T-helper 2 cell treated with Interferon-gamma antibody and Interleukin-4, amounts not matched to agents 5 μg/mL and 100 μg/mL, for 36 hours (primary cell): ENCODE measurements at places on chromosomes 2 and 18.

- no peak for DNase-seq
Measured at GRCh38 chr18:9684881-9685614, 23.1 kb upstream of the RAB31 start.

DNA sequence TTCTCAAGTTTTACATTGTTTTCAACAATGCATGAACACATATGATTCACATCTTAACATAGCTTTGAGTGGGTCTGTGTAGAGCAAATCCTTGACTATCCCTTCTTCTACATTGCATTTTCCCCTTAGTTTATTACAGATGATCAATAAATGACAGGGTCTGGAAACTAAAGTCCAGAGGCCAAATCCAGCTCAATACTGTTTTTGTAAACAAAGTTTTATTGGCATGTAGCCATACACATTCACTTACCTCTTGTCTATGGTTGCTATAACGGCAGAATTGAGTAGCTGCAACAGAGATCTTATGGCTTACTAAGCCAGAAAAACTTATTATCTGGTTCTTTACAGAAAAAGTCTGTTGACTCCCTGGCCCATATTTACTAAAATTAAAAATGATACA is 12.8 kb downstream of the FANCL start:
- DNase-seq = no peak

GRCh38 chr2:231256494-231256893 is 58.1 kb downstream of the ARMC9 start:
- DNase-seq = no peak

DNA sequence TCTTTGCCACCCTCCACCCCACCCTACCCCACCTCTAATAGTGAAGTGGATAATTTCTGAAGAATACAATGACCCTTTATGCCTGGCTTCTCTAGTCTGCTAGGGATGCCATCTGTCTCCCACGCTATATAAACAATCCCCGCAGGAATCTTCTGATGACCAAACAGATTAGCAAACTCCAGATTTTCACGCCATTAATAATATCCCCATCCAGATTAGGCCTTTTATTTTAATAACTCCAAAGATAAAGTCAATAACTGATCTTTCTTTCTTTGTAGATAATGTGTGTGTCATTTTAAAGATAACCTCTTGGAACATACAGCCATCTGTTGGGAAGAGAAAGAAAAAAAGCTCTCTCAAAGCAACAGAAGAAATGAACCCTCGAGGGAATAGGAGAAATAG is 47.9 kb upstream of the CCDC150 start:
- no peak for DNase-seq

DNA sequence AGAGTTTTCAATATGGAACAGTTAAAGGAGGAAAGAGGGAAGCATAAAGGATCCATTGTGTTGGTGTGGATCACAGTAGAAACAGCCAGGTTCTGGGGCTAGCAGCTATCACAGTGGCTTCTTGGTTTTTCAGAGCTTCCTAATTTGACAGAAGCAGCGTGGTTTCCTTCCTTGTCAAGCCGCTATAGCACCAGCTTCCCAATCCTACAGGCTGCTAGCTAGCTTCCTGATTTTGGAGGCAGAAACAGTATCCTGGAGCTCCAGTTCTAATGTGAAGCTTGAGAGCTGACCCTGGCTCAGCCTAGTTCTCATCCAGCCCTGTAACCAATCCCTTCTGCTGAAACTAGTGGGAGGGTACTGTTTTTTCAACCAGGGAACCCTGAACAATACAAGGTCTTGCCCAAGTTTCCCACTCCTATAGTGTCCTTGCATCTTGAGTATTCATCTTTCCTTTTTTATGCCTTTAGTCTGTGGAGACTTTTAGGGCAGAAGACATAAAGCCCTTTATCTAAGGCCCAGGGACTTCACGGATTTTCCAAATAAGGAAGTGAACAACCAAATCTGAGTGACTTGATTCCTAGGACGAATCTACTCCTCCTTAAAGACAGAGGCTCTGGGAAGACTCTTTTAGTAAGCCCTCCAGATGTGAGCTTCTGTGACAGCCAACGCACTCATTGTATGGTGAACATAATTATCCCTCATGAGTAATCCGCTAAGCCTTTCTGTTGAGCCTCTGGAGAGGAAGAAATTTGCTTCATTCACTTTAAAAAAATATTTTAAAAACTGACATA is 33.8 kb downstream of the CCDC93 start:
- DNase-seq = no peak

GRCh38 chr2:50958504-50958903 is 73.4 kb downstream of the NRXN1 start:
- no peak for DNase-seq

DNA sequence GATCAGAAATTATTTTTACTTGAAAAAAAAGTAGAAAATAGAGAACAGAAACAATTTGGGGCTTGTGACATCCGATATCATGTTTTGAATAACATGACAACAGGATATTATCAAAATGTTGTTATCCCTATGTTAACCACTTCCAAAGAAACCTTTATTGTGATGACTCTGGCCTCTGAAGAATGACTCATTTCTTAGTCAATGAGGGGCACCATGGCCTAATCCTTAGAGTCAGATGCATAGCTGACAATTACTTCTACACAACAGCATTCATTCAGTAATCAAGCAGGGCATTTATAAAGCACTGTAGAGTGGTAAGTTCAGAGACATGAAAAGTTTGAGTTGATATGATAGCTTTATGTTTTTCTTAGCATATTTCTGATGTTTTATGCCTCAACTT is 703.0 kb downstream of the RNF144A start:
- DNase-seq = no peak
